ENCODE measurements at places on chromosomes 5 and 9.

DNA sequence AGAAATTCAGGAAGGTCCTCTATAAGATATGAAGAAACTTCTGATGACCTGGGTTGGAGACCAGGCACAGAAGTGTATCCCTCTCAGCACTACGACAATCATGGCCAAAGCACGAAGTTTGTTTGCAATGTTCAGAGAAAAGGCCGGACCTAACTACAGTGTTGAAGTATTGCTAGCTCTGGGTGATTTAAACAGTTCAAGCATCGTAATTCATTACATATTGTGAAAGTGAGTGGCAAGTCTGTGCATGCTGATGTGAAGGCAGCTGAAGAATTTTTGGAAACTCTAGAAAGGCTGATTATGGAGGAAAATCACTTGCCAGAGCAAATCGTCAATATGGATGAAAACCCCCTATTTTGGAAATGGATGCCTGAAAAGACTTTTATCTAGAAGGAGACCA is 67.2 kb upstream of the PANK3 start:
- no peak for ATAC-seq

DNA sequence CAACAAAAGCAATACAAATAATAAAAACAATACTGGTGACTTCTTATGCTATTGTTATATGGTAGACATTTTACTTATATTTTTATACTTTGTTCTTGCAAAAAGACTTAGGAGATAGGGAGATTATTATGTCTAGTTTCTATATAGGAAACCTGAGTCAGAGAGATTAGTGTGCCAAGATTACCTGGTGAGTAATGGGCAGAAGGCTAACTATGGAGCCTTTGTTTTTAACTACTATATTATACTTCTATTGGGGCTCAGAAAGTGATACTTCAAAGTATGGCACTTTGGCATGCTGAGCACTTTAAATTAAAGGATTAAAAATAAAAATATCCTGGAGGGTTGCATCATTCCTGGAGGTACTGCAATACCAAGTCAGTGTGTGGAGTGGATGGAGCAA is 117.5 kb upstream of the CLINT1 start:
- ATAC-seq: no peak

DNA sequence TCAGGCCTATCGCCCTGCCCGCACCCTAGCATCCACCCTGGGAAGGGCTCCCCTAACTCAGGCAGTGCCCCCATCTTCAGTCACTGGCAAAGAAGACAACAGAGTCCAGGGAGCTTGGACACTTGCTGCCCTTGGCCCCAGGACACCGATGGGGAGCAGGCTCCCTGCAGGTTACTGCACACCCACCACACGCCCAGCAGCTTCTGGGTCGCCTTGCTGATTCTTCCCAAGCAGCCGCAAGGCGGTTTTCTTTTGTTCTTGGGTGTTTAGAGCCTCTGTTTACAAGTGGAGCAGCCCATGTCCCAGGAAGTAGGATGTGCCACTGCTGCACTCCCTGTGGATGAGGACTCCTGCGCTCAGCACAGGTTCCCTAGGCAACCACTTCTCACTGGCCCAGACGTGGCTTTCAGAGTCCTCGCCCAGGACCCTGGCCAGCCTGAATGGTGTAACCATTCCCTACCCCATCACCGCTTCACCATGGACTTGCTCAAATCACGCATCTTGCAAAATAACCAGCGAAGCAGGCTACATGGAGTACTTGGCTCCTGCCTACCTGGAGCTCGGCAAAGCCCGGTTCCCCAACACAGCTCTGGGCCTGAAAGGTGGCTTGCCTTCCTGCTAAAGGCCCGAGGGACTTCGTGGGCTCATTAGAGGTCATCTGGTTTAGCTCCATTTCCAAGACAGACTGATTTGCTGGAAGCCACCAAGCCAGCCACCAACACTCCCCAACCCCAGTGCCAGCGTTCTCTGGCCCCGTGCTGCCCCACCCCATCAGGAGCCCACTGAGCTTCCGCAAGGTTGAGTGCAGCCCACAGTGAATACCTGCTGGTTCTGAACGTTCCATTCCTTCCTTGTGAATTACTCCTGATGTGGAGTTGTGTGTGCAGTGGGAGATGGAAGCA is 60.0 kb downstream of the PSMB7 start:
- no peak for ATAC-seq

DNA sequence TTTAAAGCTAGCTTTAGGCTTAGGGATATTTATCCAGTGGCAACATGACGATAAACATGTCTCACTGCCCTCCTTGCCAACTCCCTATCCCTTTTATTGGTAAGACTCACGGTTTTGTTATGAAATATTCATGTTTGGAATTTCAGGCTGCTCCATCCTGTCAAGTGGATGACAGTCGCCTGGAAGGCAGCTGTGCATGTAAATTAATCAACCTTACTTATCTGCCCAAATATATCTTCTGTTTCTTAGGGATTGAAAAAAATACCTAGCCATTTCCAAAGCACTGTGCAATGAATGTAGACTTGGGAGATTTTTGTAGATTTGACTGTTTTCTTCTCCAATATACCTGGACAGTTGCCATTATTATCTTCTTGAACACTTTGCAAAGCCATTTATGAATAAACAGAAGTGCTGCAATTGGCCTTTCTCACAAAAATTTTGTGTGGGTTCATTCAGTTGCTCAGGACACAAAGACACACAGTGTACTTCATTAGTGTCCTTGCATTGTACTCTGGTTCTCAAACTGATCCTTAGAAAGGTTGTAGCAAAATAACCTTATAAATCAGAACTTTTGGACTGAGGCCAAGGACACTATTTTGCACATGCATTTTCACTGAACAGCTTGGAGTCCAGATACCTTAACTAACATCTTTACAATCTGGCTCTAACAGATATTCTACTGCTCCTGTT is 889.4 kb upstream of the SEMA6A start:
- ATAC-seq: no peak

- ATAC-seq: no peak
Observed at GRCh38 chr5:169580964-169581363, 2.6 kb upstream of the SPDL1 start.

- ATAC-seq: no peak
Observed at GRCh38 chr5:78243639-78244038, 50.9 kb downstream of the AP3B1 start.

- ATAC-seq: peak; percentile 34
Observed at GRCh38 chr5:100827481-100827889, 75.6 kb downstream of the ST8SIA4 start.

DNA sequence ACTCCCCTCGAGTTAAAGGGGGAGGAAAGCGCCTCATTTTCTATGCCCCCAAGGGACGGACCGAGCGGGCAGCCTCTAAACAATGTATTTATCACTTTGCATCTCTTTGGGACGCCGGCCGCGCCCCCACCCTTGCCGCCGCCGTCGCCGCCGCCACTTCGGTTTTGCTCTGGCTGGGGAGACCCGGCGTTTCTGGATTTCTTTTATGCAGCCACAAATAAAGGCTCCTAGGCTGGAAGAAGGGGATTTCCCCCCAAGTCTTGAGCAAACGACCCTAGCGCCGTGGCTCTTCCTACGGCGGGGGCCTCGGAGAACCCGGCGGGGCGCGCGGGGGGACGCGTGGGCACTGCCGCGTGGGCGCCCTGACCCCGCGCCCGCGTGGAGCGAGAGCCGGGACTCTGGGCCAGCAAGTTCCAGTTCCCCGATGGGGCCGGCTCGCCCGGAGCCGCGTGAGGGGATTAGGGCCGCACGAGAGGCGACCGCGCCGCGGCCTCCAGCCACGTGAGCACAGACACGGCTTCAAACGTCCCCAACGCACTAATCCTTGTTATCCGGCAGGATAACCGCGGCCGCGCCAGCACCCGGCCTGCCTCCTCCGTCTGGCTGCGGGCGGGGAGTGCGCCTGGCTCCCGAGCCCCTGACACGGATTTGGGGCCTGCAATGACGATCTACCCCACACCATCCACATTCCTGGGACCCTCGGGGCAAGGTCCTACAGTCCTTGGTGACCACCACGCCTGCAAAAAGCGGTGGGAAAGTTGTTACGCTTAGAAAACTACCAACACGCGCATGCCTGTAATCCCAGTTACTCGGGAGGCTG is 7.9 kb upstream of the NEUROG1 start:
- peak; percentile 19 for ATAC-seq

GRCh38 chr9:33184963-33185362 is 17.8 kb upstream of the B4GALT1 start:
- ATAC-seq: no peak

DNA sequence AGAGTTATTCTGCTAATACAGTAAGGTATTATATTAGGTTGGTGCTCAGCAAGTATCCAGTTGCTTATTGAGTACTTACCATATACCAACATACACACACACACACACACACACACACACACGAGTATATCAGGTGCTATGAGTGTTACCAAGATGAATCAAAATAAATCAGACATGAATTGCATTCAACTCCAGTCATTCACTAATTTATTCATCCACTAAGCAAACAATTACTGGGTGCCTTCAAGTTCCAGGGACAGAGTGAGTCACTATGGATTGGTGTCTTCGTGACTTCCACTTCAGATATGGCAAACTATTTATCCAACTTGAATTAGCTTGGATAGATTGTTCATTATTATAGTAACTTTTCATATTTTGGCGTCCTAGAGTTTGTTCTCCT is 140.7 kb upstream of the SLC44A1 start:
- ATAC-seq: no peak

DNA sequence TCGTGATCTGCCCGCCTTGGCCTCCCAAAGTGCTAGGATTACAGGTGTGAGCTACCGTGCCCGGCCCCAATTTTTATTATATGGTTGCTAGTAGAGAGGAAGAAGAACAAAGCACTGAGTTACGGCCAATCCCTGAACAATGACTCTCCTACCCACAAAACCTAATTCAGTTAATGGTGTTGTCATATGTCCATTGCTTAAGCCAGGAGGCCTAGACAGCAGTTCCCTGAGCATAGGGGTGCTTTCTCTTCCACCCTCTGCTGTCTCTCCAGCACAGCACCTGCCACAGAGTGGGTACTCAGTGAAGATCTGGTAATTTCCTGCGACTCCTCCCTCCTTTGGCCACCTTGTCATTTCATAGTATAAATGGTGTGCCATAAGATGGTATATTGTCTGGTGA is 21.4 kb upstream of the LTC4S start:
- ATAC-seq: no peak

DNA sequence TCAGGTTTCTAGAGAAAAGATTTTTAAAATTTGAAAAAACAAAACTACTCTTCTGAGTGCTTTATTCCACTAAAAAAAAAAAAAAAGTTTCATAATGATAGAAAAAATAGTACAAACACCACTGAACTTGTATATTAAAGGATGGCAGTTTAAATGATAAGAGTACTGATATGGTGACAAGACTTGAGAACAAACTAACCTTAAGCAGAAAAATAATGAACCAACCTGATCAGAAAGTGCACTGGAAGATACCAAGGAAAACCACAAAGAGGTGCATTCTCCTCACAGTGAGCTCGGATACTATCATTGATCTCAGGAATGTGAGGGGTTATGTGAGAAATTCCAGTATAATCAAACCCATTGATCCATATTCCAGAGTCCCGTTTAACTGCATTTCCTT is 34.3 kb downstream of the ERMP1 start:
- peak; percentile 55 for ATAC-seq

GRCh38 chr9:73093016-73093739 is 58.5 kb upstream of the ANXA1 start:
- ATAC-seq: no peak

DNA sequence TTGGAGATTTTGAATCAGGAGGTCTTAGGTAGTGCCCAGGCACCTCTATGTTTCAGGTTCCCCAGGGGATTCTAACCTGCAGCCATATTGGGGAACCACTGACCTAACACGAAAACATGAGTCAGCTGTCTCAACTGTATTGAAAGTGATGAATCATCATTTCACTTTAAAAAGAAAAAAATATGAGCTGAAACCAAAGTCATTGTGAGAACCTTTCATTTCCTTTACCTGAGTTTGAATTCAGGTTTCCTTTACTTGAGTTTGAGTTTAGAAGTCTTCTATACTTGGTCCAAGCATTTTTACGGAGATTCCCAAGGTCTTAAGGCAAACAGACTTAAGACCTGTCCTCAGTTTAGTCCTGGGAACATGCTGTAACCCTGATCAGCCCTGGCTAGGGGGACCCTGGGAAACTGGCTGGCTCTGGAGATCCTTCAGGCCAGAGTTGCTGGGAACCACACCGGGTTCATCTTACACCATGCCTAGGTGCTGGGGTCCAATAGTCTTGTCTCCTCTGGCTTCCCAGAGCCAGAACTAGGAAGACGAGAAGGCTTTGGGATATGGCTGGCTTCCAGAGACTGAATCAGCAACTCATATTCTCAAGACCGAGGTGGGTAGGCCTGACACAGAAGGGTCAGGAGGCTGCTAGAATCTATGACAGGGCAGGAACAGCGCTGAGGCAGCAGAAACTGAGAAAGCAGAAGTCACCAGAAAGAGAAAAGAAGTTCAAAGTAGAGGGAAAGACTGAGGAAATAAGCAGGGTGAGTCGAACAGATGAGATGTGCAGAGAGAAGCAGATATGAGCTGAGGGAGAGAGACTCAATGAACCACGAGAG is 16.4 kb upstream of the PDCD1LG2 start:
- peak; percentile 90 for ATAC-seq

- no peak for ATAC-seq
Observed at GRCh38 chr5:38369692-38370091, 111.3 kb downstream of the EGFLAM start.

DNA sequence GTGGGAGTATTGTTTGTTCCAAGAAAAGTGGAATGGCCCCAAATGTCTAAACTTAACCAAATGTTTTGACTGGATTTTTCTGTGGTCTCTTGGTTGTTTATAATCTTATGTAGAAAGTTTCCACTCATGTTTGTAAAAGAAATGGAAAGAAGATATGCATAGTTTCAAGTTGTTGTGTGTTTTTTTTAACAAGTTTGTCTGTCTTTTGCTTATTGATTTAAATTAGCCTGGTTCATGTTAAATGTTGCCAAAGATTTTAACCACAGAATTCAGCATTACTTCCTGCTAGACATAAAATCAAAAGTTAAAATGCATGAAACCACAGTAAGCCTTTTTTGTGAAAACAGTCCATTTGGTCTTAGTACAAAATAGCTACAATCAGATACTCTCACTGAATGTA is 14.0 kb downstream of the PPWD1 start:
- ATAC-seq: no peak

DNA sequence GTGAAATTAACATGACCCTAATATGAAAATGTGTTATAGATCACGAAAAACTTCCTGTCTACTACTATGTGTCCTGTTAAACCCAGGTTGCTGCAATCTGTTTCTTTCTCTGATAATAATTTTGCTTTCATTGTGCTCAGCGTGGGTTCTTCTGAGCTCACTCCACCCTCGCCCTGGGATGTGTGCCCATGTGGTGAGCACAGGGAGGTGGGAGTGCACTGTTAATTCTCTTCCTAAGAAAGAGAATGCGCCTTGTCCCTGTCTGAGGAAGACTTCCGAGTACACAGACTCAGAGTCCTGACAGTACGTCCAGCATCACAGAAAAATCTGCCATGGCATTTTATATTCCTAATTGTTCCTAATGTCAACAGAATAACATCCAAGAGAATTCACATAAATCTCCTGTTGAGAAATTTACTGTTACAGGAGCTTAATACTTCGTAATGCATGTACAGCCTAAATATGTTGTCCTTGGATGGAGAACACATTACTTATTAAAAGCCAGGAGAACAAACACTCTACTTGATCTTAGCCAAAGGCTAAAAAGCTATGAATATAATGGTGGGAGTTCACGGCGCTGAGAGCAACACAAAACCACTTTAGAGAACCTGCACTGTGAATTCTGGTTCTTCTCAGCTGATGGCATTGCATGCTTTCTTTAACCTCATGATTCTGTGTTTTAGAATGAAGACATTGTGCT is 102.6 kb downstream of the PDE4D start:
- ATAC-seq: peak; percentile 33

- peak; percentile 60 for ATAC-seq
Observed at GRCh38 chr5:57313716-57314115, 139.9 kb downstream of the GPBP1 start.

- no peak for ATAC-seq
Observed at GRCh38 chr5:39062530-39062929, 11.7 kb downstream of the RICTOR start.

All from activated T-helper 17 cell treated with anti-CD3 and anti-CD28 coated beads, Interleukin-2, amount 50 U/mL, for 72 hours (primary cell).